ENCODE measurements at places on chromosomes 3 and 15.

- DNase-seq, result no peak
These were observed at the start of gene COLQ for GRCh38 chr3:15521573-15521965. Gene COLQ, minus strand, starts transcription at chr3:15521706. Its CDS starts 81 bp downstream, at chr3:15521625.

GRCh38 chr3:99562990-99563607 lies 75.3 kb upstream of the COL8A1 start:
- DNase-seq, result no peak

DNA sequence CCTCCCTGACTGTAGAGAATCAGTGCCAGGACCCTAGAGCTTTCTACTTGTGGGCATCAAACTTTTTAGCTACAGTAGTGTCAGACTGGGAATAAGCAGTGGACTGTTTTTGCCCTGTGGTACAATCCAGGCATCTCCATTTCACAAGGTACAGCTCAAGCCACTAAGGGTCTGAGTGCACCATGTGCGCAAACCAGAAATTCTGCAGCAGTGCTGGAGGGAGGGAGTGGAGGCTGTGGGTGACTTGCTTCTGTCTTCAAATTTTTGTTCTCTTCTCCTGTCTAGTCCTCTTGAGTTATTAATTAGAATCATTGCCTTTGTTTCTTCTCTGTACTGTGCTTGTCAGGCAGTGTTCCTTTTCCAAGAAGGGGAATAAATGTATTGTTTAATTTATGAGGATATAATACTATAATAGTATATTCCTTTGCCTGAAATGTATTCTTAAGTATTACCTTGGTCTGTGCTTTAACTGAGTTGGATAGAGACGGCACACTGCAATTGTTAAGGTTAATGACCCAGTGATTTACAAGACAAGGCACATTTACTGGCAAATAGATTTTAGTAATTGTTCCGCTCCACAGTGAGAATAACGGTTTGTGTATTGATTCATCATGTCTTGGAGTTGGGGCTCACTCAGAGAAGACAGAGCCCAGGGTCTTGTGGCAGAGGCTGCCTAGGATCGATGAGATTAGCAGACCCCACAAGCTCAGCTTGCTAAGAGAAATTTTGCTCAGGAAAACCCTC lies 390.6 kb upstream of the CFAP20DC start:
- no peak for DNase-seq

DNA sequence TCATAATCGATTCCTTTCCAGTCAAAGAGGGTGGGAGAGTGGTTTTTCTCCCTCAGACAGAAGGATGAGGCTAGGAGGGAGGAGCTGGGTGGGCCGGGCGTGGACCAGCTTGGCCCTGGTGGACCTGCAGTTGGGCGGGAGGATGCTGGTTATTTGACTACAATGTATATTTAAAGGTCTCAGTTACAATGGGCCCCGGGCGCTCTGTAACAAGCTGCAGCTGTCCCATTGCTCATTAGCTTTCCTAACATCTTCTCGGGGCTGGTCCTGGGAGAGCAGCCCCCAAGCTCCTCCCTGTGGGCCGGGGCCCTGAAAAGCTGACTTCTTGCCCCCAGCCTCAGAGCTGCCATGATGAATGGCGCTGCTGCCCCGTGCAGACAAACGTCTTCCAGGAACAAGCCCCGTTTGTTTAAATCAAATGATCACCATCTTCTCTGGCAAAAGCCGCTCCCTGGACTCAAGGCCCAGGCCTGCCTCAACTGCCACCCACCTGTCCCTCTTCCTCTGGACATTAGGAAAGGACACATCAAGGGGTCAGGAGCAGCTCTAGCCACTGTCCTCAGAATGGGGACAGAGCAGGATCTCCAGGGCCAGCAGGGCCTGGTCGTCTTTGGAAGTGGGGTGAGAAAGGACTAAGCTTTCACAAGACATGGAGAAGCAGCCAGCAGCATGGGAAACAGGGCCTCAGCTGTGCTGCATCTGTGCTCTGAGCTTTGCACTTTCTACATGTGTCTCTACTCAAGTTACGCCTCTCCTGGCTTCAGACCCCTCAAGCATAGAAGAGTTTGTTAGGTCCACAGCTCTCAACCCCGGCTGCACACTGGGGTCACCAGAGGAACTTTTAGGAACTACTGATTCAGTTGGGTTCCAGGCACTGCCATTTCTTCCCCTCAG lies 38.6 kb downstream of the MAGEF1 start:
- no peak for DNase-seq

DNA sequence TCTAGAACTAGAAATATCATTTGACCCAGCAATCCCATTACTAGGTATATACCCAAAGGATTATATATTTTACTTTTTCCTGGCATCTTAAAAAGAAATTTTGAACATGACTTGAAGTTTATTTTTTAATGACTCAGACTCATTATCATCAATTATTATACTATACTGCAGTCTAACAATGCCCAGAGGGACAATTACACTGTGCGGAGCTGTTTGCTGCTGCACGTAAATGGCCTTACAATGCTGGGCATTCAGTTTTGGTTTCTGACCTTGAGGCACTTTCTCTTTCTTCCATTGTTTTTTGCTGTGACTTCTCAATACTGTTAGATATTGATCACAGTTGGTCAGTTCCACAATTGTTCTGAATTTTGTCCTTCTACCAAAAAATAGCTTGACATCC lies 128.8 kb downstream of the GBE1 start:
- DNase-seq, result no peak

DNA sequence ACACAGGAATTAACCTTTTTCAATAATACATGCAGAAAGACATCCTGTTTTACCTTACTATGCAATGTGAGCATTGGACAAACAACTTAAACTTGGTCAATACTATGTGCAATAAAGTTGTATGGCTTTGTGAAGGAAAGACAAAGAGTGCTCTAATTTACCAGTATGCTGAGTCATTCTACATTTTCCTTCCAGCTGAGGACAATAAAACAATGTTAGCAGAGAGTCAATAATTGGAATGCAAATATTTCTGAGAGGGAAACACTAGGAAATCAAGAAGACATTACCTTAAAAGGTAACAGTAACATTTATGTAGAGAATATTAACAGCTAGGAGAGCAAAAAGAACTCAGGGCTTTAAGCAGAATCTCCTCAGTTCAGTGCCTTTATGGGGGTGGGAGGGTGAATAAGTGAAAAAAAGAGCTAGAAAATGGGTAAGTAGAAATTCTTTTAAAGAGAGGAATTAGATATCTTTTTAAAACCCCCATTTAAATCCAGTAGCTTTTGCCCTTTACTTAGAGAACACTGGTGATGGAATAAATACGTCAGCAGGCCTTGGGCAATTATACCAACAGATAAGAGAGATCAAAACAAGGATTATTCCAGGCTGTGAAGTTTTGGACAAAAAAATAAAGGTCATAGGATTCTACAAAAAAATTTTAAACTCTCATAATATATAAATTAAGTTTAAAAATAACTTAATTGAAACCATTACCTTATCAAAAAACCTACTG lies 11.6 kb upstream of the HGD start:
- DNase-seq, result no peak

DNA sequence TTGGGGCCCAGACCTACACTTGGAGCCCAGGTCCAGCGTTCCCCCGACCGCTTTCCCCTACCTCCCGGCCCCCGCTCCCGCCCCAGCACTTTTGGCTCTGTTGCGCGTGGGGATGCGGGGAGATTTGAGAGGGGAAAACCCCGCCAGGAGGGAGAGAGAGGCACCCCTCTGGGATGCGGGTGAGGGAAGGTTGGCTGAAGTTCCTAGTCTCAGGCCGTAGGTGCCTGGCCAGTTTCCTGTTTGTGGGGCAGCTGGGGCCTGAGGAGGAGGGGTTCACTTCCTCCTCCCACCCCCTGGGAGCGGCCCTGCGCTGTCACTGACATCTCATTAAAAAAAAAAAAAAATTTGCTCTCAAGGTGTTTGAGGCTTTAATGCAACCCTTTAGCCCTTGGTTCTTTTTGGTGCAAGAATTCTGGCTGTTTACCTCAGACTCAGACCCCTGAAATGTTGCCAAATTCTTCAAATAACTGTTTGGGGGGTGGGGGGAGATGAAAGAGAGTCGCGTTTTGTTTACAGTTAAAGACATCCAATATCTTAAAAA lies 2.6 kb downstream of the FAM43A start:
- peak; percentile 52 for DNase-seq

DNA sequence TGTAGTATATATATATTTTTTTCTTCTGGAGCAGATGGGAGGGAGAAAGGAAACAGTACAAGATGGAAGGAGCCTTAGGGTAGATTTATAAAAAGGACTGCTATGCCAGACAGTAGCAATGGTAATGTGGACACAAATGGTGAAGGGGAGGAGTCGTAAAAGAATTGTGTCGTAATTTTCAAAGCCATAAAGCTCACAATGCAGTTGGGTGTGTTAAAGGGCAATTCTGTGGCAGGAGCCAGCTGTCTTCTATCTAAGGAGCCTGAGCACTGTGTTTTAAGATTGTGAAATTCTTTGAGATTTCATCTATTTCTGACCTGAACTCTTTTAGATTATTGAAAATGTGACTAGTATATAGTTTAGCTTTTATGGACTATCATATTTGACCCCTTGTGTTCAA lies 58.9 kb downstream of the CNOT10 start:
- DNase-seq, result no peak

DNA sequence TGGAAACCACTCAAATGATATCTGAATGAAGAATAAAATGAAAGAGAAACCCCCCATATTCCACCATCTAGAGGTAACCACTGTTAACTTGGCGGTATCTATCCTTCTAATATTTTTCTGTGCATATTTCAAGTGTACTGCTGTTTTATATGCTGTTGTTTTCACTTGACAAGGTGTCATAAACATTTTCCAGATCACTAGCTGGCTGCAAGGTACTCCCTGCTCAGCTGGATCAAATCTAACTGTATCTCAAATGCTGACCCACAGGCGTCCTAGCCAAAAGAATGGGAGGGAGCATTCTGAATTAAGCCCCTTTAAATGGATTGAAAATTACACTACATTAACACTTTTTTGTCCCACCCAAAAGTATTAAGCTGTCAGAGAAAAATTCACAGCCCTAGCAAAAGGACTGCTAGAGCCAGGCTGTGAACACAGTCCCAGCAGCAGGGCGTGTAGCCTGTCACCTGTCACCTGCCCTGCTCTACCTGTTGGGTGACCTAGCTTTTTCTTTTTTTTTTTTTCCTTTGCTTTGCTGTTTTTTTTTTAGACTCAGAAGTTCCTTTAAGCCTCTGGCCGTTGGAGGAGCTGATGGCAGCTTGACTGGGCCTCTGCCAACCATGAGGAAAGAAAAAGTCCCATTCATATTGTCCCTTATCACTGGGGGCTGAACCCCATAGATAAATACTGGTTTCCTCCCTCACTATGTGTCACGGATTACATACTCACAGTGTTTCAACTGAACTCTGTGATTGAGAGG lies 93.7 kb upstream of the TSC22D2 start:
- no peak for DNase-seq

- no peak for DNase-seq
These were observed 13.3 kb downstream of the DNAJB11 start for GRCh38 chr3:186583831-186584230.

DNA sequence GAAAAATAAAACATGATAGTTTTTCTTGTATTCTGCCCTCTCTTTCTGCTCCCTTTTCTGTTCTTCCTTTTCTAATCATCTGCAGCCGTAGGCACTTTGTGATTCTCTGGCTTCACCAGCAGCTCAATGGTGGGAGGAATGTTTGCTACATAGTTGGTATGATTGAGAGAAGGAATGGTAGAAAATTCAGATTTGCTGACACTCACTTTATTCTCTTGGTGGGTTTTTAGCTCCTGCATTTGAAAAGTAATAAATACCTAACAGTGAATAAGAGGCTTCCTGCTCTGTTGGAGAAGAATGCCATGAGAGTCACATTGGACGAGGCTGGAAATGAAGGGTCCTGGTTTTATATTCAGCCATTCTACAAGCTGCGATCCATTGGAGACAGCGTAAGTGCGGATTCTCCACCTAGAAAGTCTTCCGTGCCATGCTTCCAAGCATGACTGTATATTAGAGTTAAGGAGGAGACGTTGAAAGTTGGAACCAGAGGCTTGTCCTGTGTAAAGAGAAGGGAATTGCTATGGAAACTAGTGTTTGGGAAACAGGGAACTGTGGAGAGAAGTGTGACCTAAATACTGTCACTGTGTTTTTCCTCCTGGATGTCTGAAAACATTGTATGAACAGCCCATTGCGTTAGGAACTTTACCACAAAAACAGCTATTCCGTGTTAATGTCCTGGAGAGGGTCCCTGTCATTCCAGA lies 148.9 kb downstream of the ITPR1 start:
- DNase-seq, result no peak

DNA sequence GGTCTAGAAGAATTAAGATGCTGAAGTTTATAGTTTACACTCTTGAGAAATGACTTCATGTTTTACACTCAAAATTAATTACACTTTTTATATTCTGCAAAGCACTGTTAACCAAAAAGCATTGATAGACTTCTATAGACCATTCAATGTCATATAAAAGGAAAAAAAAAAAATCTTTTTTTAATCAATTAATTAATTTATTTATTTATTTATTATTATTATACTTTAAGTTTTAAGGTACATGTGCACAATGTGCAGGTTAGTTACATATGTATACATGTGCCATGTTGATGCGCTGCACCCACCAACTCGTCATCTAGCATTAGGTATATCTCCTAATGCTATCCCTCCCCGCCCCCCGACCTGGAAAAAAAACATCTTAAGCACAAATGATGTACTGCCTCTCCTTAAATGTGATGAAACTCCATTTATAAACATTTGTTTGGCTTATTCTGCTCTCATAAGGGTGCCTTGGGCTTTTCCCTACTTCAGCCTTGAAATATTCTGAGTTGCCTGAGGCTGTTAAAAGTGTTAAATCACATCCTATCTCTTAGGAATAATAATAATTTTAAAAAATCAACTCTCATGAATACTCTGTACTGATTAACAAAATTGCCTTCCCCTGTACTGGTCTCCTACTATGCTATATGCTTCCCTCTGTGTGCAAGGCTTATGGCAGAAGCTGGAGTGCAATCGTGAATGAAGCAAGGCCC lies 466.9 kb downstream of the SOX2 start:
- no peak for DNase-seq

- no peak for DNase-seq
These were observed 161.5 kb downstream of the FEZF2 start for GRCh38 chr3:62211675-62212429.

DNA sequence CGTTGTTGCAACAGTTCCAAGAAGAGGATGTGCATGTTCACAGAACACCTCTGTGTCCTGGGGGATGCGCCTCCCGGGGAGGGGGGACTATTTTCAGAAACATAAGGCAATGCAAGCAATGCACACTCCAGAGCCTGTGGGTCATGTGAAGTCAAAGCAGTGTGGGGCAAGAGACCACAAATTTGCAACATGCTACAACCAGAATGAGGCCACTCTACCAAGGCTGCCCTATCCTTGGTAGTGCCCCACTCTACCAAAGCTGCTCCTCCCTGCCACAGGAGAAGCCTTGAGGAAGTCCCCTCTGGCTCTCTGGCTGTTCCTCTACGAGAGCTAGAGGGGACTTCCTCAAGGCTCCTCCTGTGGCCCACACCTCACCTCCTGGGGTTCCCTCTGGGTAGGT lies 8.4 kb upstream of the NR2C2 start:
- DNase-seq, result no peak
